ENCODE measurements at places on chromosomes 3 and 15.

DNA sequence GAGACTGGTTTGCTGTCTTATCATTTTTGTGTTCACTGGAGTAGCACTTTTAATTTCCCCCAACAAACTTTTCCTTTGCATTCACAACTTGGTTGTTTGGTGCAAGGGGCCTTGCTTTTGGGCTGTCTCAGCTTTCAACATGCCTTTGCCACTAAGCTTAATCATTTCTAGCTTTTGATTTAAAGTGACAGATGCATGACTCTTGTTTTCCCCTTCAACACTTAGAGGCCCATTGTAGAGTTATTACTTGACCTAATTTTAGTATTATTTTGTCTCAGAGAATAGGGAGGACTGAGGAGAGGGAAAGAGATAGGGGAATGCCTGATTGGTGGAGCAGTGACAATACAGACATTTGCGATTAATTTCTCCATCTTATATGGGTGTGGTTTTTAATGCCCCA is 340.1 kb upstream of the MANF start:
- DNase-seq, result no peak

DNA sequence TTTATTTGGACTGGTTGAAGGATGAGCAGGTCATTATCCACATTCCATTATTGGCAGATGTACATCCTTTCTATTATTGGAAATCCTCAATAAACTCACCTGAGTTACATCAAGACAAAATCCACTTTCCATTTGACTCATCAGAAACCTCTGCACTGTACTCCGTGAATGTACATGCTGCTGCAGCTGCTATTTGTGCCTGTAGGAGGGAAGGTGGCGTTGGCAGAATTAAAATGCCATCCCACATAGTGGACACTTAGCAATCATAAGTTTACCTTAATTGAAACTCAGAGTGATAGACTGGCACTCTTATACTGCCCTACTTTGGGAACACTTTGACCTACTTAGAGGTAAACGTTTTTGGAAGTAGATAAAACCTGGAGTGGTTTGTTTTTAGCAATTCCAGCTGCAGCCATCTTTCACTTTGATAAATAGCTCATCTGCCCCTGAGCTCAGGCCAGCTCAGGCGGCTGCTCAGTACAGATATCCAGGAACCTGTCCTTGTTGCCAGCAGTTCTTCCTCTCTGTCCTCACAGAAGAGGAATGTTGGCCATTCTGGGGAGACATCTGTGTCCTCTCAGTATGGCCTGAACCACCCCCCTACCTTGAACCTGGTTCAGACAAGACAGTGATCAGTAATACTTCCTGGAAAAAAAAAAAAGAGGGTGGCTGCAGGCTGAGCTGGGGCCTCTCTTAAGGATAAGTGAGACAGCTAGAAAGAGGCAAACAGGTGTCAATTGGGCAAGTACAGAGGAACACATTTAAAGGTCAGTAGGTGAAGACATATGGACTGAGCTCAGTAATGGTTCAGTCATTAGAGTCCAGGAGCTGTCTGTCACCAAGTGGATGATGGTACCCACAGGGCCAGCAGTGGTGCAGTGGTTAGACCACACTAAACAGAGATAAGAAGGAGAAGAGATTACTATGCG is 153.4 kb upstream of the UMPS start:
- no peak for DNase-seq

GRCh38 chr3:176078906-176079305 is 1118.4 kb downstream of the TBL1XR1 start:
- DNase-seq, result no peak

- no peak for DNase-seq
These were observed 9.3 kb upstream of the DPH6 start for GRCh38 chr15:35555244-35555643.

DNA sequence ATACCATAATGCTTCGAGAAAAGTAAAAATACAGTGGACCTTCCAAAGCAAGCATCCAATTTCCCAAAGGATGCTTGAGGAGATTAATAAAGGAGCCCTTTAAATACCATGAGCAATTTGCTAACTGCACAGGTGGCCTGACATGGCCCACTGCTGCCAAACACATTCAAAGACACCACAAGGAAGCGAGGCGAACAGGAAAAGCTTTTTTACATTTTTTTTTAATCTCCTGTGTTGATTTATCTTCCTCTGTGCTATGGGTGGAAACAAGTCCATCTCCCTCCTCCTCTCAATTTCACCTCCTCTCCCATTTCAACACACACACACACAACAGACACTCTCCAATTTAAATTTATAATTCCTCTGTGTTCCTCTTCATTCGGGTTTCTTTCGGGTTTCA is 243.4 kb downstream of the IGSF11 start:
- DNase-seq, result no peak

DNA sequence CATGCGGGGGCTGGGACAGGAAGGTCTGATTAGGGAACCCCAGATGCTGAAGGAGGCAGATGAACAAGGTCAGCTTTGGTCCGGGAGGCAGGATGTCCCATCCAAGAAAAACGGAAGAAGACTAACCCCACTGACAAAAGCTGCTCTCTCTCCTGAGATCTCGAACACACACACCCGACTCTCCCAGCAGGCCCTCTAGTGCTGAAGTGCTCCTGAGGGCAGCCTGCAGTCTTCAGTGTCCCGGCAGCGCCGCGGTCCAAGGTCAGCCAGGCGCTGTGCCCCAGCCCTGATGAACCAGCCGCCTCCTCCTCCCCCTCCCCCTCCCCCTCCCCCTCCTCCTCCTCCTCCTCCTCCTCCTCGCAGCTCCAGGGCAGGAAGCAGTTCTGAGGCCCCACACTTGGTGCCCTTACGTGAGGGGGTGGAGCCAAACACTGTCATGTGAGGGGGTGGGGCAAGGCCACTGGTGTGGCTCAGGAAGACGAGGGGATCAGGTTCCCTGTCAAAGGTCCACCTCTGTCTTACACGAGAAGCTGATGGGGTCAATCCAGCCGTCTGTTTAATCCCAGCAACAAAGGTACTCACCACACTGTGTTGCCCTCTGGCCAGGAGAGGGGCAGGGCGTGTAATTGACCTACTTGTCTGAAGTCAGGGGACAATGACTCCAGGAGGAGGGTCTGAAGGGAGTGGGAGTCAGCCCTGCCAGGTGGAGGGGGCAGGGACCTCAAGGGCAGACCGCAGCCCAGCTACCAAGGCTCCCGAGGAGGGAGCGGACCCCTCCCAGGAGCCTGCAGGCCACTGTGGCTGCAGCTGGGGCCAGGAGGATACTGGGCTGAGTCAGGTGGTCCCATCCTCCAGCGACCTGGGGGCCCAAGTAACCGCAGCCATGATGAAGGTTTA is 34.3 kb downstream of the PRR23E start:
- no peak for DNase-seq

GRCh38 chr3:56783644-56784447 is 17.9 kb downstream of the ARHGEF3 start:
- DNase-seq, result peak; percentile 94

DNA sequence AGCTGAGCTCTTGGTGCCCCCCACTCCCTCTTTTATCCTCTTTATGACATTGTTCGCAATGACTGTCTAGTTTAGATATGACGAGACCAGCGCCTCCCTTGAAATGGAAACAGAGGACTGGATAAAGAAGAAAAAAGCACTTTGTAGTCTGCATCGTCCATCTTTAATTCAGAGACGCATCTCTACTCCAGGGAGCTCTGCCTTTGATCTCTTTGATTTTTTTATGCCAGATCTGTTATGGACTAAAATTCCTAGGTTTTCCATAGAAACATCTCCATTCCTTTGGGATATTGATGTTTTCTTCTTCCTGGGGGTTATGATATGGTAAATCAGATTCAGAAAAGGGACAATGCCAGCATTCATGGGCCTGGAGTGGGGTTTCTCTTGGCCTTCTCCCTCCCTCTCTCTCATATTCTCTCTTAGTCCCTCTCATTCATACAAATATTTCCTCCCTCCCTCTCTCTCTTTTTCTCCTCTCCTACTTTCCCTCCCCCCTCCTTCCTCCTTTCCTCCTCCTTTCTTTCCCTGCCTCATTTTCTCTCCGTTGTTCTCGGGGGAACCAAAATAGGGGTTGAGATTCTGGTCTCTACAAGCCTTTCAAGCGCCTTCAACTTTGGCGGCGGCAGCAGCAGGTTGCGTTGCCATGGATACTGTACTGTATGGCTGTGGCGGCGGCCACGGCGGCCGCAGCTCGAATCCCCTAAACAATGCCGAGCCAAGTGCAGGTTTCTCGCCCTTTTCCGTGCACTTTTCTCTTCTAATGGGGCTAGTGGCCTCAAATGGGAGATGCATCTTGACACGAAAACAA is 45.5 kb downstream of the ZIC4 start:
- no peak for DNase-seq

DNA sequence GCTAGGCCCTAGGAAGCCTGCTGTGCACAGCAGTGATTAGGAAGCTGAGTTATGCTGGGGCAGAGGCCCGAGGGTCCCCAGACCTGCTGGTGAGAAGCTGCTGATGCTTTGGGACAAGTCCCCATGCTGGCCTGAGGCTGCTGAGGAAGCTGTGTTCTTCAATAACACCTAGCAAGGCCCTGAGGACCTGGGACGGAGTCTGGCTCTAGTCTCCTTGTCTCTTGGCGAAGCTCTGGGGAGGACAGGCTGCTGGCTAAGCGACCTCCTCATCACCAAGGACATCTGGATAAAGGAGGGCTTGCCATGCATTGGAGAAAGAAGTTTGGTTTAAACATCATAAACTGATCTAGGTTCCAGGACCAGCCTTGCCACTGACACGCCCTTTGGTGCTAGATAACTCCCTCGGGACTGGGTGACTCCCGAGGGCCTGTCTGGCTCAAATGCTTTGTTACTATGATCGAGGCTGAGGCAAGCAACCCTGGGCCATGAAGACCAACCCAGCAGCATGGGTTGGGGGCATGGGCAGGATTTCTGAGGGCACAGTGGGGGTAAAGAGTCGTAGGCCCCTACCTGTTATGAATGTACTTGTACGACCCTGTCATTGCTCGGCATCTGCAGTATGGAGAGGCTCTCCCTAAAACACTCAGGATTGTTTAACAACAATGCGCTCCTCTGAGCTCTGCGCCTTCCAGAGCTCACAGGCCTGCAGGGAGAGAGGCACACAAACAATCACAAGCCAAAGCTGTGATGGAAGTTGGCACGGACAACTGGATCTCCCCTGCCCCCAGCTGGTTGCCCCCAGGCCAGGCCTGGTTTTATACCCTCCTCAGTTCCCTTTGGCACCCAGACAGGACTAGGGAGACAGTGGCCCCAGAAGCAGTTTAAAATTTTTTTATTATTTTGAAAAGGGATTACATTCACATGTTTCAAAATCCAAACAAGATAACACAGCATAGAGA is 64.4 kb downstream of the LINGO1 start:
- no peak for DNase-seq

DNA sequence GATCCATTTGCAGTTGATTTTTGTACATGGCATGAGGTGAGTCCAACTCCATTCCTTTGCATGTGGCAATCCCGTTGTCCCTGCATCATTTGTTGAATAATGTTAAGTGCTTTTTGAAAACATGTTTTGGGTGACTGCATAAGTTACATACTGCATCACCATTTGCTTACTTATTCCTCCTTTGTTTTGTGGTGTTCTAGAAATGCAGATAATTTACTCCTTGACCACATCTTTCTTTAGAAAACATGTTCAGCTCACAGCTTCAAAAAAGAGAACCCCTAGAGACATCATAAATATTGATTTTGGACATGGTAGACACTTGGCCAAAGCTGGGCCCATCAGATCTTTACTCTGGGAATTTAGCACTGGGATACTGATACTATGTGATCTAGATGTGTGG is 135.3 kb upstream of the DAZL start:
- DNase-seq, result no peak

DNA sequence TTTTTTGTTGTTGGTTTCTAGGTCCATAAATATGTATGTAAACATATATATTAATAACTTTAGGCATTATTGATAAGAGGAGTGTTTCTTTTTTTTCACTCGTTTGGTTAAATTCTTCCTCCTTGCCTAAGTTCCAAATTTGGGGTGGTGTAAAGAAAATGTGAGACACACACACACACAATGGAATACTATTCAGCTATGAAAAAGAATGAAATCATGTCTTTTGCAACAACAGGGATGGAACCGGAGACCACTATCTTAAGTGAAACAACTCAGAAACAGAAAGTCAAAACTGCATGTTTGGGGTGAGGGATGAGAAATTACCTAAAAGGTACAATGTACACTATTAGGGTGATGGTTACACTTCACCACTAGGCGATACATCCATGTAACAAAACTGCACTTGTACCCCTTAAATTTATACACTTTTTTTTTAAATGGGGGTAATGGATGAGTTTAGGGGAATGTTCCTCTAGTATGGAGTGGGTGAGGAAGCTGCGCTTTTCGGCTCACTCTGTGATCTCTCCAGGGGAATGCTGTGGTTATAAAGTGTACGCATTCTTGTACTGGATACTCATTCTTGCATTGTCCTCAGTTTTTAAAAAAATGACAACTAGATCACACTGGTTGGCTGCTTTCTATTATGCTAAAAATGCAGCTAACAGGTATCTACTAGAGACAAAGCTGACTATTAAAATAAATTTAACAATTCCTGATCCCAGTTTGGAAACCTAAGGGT is 50.8 kb upstream of the PPARG start:
- no peak for DNase-seq

DNA sequence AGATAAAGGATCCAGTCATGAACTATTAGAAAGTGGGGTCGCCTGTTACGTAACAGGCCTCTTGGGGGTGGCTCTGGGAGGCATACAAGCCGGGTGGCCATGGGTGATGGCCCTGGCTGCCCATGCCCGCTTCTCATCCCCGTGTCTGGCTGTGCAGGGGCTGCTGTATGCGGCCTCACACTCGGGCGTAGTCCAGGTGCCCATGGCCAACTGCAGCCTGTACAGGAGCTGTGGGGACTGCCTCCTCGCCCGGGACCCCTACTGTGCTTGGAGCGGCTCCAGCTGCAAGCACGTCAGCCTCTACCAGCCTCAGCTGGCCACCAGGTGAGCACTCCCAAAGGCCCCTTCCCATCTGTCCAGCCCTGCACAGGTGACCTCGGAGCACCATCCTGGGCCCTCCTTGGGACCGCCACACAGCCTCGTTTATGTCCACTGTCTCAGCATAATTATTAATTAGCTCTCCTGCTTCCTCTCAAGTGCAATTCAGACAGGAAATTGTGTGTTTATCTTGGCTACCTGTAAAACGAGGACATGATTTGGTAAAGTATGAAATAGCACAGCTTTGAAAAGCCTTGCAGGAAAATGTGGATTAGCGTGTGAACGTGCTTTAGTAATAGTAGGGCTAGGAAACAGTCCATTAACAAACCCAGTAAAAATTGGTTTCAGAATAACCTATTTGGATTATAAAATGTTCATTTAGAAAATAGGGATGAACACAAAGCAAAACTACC is 8.1 kb downstream of the CIB1 start:
- DNase-seq, result no peak

GRCh38 chr3:166510382-166510781 is 673.2 kb upstream of the BCHE start:
- DNase-seq, result no peak

GRCh38 chr3:100682056-100682853 is 27.0 kb upstream of the TFG start:
- DNase-seq, result no peak

Measured in epithelial cell of esophagus (primary cell).